ENCODE measurements at places on chromosomes 6 and 20.
A peak's percentile ranks its signal among the peaks of the same experiment; 100 is the strongest.

DNA sequence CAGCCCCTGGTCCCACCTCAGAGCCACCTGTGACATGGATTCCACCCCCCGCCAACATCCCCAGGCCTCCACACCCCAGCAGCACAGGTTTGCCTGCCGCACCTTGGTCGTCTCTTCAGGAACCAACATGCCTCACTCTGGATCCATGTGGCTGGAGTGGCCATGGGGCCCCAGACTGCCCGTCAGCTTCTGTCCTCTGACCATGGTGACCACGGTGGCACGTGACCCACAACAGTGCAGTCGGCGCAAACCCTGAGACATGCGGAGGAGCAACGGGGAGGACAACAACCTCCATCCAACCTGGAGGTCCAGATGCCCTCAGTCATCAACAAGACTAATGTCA lies 85.6 kb downstream of the ANKRD60 start:
- DNase-seq: no peak

GRCh38 chr6:166903027-166903426 lies 53.3 kb downstream of the RNASET2 start:
- DNase-seq: no peak

- no peak for DNase-seq
Measured at GRCh38 chr6:52566201-52566600, 10.7 kb downstream of the TRAM2 start.

DNA sequence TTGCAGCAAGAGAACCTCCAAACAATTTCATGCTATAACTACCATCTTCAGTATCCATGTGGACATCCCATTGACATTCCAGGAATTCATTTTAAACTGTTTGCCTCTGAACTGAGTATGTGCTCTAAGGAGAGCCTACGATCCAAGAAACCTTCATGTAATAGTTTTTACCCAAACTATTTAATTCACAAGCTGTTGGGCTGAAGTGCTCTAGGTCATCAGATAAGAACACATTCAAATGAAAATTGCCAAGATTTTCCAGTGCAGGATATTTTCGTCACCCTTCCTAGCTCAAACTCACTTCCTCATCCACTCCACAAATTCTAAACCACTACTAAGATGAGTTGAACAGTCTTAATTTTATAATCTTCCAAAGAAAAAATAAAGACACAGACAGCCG lies 12.8 kb downstream of the RSPO3 start:
- no peak for DNase-seq

GRCh38 chr6:91822581-91822980 lies 1235.7 kb upstream of the MAP3K7 start:
- no peak for DNase-seq

DNA sequence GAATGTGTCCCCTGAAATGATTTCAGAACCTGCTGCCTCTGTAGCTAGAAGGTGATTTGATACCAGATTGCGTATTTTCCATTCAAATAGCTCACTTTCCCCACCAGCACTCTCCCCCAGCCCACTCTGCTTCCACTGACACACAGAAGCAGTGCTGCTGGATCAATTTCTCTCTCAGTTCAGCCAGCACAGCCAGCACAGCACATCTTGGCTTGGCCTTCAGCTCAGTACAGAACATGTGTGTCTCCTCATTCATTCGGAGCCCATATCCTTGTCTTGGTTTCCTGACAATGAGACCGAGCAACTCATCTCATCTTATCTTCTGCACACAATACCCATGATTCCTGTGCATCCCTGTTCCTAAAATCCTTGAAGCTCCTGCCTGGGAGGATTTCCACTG lies 33.8 kb upstream of the CD83 start:
- no peak for DNase-seq

DNA sequence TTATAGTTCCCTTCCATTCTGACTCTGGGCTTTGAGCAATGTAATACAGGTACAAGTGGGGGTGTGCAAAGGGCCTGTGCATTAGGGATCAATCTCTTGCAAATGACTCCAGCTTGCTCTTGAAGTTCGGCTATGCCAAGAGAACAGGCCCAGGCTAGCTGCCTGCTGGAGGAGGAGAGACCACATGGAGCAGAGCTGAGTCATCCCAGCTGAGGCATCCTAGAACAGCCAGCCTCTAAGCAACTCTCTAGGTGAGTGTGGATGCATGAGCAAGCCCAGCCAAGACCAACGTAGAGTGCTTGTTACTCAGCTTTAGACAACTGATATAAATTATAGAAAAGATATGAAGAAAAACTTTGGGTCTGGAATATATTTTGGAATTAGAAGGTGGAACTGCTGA lies 47.6 kb upstream of the RBM24 start:
- DNase-seq: no peak

GRCh38 chr6:30156262-30156599 lies 4.8 kb downstream of the TRIM10 start:
- DNase-seq: no peak

DNA sequence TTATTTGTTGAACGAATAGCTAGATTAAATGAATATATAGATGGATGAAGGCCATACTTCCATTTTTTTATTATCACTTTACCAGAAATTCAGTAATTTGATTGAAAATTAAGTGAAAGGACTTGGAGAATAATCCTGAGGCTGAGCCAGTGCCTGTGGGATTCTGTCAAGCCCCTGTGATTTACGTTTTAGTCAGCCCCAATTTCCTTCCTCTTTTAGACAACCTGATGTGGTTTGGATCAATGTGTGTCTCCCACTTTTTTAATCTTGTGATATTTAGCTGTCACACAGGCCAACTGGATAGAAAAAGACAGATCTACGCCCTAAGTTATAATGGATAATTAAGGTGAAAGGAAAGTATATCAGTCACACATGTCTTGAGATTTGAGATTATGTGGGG lies 188.8 kb downstream of the EDN1 start:
- DNase-seq: no peak

GRCh38 chr6:24985323-24985722 lies 49.6 kb upstream of the RIPOR2 start:
- DNase-seq: no peak

DNA sequence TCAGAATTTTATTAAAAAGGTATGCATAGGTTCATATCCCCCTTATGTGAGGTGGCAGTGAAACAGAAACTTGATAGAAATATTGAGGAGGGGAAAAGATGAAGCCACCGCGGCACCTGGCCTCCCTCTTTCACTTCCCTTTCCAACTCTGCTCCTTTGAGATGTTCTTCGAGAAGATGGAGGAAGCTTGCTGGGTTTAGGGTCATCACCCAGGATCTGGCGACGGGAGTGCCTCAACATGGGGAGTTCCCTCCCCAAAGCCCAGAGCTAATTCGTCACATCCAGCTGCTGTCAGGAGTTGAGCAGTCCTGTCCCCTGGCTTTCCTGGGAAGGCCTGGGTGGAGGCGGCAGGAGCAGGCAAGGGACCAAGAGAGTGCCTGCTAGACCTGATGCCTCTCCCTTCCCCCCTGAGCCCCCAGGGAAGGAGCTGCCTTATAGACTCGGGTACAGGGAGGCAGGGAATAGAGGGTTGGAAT lies 29.1 kb downstream of the RREB1 start:
- DNase-seq: peak; percentile 66

- no peak for DNase-seq
Measured at GRCh38 chr6:53029761-53030160, 34.7 kb upstream of the GSTA4 start.

- DNase-seq: no peak
Measured at GRCh38 chr20:53103124-53103523, 131.0 kb downstream of the TSHZ2 start.

GRCh38 chr20:33667676-33668465 lies 1.1 kb downstream of the ACTL10 start:
- peak; percentile 93 for DNase-seq

- no peak for DNase-seq
Measured at GRCh38 chr6:79469376-79470246, 67.6 kb downstream of the LCA5 start.

DNA sequence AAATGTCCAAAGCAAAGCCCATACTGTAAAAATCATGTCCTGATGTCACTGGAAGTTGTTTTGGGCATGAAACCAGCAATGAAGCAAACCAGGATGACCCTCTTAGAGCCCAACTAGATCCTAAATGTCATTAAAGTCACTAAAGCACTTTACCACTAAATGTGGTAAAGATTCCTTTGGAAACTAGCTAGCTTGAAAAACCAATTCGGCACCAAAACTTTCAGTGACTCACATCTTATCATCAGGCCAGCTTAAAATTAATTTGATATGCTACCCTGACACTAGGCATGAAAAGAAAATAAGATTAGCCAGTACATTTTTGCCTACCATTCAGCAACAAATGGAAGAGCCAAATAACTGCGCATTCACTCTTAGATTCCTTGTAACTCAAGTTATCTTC lies 145.8 kb downstream of the PACRG start:
- DNase-seq: no peak
